HAP-1 (cell line): ENCODE measurements at places on chromosomes 11 and 22.

- DNase-seq: no peak
Observed at GRCh38 chr11:121057922-121058321, 34.0 kb downstream of the TBCEL start.

DNA sequence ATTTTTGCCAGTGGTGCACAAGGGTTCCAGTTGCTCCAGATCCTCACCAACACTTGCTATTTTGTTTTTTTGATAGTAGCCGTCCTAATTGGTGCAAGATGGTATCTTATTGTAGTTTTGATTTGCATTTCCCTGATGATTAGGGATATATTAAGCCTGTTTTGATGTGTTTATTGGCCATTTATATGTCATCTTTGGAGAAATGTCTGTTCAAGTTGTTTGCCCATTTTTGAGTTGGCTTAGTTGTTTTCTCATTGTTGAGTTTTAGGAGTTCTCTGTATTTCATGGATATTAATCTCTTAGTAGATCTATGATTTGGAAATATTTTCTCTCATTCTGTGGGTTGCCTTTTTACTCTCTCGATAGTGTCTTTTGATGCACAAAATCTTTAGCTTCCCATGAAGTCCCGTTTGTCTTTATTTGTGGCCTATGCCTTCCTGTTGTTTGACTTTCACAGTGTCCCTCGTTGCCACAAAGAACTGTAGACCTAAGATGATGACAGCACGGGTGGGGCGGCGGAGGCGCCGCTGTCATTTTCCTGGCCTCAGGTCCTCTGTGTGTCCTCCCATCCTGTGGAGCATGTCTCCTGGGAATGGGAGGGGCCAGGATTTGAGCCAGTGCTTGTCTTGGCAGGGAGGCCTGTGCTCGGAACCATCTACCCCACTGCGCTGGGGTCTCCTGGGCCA, 33.5 kb downstream of the LRP5 start:
- no peak for DNase-seq

DNA sequence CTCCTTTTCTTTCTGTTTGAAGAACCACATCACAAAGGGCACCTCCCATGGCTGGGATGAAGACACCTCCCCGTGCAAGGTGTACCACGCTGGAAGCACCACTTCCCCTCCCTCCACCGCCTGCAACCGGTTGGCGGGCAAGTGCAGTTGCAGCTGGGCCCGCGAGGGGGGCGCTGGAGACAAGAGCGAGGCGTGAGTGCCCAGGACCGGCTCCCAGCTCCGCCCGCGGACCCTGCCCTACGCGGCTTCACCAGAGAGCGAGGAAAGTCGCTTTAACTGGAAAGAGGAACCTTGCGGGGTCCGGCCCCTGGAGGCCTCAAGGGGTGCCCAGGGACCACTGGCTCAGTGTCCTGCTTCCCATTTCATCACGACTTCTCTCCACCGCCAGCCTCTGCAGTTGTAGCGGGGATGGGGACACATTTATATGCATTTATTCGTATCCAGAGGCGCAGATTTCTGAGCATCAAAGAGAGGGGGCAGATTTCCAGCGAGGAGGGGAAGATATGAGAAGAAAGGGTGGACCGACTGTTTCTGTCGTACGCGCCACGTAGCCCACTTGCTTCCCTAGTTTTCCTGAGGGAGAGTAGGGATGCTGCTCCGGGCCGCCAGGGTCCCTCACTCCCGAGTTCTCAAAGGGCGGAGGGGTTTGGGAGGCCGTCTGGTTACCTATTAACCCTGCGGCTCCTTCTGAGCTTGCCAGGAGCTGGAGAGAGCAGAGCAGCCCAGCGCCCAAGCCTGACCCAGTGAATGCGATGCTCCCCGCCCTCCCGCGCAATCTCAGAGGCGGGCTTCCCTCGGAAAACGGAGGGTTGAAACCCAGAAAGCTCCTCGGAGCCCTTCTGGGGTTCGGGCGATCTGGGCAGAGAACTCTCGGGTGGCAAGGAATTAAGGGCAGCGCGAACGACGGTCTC, 3.5 kb downstream of the ESAM start:
- peak; percentile 66 for DNase-seq

DNA sequence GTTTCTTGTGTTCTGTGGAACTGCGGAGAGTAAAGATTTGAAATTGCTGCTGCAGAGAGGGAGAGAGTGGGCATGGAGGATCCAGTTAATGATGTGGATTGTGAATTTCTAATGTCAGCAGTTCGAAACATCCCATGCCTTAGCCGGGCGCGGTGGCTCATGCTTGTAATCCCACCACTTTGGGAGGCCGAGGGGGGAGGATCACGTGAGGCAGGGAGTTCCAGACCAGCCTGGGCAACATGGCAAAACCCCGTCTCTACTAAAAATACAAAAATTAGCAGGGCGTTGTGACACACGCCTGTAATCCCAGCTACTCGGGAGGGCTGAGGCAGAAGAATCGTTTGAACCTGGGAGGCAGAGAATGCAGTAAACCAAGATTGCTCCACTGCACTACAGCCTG, 1.1 kb upstream of the CAVIN3 start:
- DNase-seq: no peak

DNA sequence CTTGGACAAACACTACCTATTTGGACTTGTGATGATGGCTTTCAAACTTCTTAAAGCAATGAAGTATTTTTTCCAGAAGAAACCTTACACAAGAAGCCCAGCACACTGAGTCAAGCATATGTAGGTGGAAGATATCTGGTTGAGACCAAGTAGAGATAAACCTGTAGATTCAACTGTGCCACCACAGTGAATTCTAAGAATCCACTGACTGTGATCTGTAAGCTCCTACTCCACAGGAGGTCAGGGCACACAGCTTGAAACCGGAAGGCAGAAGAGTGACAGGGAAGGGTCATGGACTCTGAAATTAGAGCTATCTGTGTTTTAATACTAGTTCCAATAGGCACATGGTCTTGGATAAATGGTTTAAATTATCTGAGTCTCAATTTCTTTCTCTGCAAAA, 404.5 kb downstream of the ETS1 start:
- no peak for DNase-seq

- DNase-seq: no peak
Observed at GRCh38 chr22:31150615-31151014, 9.4 kb upstream of the RNF185 start.

- no peak for DNase-seq
Observed at GRCh38 chr11:112871909-112872500, 89.2 kb upstream of the NCAM1 start.

DNA sequence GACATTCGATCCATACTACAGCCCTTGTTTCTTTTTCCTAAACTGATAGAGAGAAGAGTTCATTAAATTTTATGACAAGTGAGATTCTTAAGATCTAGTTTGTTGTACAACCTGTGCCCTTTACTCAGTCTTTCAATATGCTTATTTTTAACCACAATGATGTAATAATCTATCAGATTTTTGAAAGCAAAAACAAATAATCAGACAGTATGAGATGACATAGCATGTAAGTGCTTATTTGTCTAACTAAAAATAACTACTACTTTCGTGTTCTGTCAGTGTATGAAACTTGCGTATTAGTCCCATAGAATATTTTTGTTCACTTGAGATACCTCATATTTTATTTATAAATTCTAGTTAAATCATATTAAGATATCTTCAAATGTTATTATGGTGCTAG, 33.2 kb downstream of the RAB39A start:
- no peak for DNase-seq

GRCh38 chr11:104078245-104078644, 41.8 kb downstream of the DDI1 start:
- DNase-seq: no peak

DNA sequence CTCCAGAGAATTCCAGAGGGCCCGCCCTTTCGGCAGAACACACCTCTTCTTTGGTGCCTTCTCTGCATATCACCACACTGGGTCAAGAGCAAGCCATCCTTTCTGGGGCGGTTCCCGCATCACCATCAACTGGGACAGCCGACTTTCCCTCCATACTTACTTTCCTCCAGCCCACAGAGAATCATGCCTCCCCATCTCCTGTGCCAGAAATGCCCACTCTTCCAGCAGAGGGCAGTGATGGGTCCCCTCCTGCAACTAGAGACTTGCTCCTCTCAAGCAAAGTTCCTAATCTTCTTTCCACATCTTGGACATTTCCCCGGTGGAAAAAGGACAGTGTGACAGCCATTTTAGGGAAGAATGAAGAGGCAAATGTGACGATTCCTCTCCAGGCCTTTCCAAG, 157.7 kb downstream of the C11orf91 start:
- DNase-seq: peak; percentile 36

GRCh38 chr22:41327124-41327523, 25.8 kb downstream of the ZC3H7B start:
- DNase-seq: no peak

DNA sequence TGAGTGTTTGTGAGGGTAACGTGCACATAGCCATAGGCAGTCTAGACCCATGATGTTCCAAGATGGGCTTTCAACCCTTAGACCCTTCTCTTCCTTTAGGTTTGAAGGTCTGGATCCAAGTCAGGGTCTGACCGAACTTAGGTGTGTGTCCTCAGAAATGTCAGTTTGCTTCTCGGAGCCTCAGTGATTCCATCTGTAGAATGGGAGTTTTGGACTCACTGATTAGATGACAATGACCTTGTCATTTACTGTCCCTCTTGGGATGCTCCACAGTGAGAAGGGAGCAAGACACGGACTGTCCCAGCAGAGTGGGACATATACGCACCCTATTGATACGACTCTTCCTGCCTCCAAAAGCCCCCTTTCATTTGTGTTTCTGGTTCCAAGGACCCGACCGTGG, 37.7 kb downstream of the ANO1 start:
- DNase-seq: no peak

DNA sequence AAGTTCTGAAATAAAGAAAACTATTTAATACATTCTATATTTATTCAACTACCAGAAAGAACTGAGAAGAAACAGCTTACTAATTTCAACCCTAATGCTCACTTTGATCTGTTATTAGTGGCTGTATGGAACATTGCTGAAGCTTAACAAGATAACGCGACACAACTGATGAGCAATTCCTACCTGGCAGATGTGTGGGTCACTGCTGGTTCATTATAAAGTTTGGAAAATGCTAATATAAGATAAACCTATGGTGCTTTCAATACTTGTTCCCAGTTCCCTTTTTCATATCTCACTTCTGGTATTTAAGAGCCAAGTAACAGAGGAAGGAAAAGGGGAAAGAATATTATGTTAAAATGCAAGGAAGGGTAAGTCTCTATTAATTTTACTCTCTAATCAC, 10.5 kb downstream of the CTSC start:
- DNase-seq: no peak

DNA sequence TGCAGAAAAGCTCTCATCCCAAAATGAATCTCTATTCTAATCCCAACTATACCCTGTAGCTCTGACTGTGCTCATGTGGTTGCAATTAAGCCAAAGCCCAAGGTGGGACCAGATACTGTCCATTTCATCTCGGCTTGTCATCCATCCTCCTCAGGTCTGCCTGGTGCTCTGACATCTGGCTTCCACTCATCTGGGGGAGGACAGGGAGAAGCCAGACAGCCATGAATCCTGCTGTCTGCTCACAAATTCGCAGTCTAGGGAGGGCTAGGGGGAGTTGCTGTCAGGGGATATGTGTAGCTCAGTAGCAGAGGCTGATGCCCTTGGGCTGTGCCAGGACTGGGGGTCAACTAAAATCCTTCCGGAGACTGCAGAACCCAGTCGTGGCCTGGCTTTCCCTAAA, 167.1 kb downstream of the ETS1 start:
- no peak for DNase-seq

DNA sequence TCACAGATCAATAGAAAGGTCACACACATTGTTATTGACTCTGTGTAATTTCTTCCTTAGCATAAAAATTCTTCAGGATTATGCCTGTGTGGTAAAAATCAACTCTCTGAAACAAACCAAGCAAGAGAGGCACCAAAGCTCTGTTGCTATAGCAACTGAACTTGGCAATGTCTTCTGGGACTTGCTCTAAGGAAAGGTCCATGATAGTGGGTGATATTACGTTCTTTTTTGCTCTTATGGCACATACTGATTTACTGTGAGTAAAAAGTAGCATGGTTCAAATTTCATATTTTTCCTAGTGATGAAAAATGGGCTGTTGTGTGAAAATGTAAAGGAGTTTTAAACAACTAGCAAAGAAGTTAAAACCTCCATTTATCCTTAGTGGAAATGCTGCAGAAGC, 66.4 kb downstream of the SVIP start:
- DNase-seq: no peak

DNA sequence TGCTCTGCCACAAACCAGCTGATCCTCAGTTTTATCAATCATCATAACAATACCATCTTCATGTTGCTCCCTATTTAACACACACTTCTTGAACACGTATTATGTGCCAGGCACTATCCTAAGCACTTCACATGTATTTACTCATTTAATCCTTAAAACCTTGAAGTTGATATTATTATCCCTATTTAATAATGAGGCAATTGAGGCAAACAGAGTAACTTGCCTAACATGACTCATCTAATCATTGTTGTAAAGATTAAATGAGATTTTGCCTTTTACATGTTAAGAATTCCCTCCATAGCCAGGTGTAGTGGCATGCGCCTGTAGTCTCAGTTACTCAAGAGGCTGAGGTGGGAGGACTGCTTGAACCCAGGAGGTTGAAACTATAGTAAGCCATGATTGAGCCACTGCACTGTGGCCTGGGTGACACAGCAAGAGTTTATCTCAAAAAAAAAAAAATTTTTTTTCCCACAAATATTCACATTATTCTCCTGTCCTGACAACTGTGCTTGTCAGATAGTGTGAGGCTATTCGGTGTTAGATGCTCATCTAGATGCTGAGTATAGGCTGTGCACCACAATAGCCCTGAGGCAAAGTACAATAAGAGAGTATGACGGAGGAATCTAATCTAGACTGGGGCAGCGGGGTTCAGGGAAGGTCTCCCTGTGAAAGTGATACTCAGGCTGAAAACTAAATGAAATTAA, 13.4 kb downstream of the CKAP5 start:
- DNase-seq: no peak

DNA sequence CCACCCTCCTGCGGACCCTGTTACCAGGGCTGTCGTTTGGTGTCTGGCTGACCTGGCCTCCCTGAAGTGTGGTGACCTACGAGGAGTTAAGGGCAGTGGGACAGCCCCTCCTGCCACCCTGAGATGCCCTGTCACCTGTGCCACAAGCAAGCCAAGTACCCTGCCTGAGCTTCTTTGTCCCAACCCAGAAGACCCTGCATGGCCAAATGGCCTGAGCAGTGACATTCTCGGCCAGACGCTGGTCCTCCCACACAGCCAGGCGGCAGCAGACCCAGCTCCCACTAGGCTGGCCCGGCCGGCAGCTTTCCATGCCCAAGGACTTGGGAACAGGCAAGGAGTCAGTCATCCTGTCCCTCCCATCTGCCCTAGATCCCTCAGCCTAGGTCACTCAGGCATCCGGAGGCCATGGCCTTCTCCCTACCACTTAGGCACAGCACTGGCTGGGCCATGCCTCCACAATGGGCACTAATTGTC, 7.6 kb downstream of the ARVCF start:
- DNase-seq: no peak

DNA sequence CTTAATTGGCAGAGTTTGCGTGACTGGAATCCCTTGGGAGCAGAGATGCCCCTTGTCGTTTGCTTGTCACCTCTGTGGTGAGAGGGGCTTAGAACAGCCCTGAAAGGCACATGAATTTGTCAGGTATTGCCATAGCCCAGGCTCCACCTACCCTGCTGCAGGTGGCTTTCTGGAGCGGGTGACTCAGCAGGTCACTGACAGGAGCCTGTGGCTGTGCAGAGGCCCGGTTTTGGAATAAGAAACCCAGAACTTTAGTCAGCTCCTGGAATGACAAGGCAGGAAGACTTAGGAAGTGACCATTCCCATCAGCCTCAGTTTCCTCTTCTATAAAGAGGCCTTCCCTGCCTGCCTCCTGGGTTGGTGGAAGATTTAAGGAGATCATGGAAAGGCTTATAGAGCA, 539.7 kb downstream of the INSC start:
- no peak for DNase-seq
